ENCODE measurements at places on chromosomes 4 and X.

DNA sequence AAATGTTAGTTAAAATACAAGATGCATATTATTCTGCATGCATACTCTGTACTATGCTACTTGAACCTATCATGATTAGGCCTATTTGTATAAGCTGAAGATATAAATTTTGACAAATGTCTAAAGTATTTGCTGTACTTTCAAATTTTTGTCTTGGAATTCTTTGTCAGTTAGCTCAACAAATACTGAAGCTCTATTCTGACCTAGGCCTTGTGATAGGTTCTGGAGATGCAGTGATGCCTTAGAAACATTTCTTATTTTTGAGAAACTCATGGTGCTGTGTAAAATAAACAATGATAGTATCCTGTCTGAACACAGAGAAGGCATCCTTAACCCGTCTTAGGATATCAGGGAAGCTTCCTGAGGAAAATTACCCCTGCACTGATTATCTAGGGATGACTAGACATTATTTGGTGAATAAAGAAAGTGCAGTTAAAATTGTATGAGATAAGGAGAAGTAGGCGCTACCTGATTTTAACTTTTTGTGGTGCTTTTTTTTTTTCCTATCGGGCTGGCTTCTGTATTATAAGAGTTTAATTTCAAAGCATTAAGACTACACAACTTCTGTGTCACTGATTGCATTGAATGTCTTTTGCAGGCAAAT lies 43.4 kb downstream of the MOB1B start:
- no peak for DNase-seq

DNA sequence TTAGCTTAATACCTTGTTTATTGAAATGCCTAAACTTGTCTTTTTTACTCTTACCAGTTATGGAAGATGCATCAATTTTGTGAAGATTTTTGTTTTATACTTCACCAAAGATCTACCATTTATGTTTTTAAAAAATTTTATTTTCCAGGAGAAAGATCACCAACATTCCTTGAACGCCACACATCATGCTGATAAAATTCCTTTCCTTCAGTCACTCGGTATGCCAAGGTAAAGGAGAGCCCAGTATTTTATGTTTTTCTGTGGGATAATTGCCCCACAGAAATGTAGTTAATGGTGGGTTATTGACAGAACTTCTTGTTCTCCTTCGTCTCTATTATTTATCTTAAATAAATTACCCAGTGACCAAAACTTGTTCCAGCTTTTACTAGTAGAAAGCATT lies 217.0 kb downstream of the GC start:
- DNase-seq, result no peak

DNA sequence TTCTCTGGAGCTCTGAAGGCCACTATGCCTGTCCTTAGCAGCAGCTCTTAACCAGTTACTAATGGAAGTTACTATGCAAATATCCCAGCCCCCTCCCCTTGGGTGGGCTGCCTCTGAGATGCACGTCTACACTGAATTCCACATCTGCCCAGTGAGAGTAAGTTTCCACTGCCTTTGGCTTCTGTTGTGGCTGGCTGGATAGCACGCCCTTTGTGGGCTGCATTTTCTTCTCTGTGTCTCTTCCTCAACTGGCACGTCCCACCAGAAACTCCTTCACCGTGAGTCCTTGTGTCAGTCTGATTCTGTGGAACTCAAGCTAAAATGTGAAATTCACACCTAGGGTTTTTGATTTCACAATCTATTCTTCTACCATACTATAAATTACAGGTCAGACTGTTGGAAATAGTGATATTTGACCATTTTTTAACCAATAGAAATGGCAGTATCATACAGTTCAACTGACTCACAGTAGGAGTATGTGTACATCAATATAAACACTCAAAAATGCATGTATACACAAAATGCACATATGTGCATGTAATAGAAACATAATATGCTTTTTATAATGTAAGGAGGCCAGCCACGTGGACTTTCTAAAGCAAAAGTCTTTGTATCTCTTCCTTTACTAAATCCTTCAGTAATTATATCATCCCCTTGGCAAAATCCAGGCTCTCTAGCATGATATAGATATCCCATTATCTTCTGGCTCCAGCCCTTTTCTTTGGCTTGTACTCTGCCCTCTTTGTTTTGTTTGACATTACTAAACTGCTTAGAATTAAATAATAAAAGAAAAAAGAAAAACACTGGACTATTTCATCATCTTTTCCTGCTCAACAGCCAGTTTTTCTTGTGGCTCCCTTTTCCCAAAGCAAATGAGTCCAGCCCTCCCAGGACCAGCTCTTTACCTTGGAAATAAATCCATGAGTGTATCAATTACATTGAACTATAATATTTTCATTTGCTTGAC lies 33.2 kb upstream of the LDB2 start:
- no peak for DNase-seq

DNA sequence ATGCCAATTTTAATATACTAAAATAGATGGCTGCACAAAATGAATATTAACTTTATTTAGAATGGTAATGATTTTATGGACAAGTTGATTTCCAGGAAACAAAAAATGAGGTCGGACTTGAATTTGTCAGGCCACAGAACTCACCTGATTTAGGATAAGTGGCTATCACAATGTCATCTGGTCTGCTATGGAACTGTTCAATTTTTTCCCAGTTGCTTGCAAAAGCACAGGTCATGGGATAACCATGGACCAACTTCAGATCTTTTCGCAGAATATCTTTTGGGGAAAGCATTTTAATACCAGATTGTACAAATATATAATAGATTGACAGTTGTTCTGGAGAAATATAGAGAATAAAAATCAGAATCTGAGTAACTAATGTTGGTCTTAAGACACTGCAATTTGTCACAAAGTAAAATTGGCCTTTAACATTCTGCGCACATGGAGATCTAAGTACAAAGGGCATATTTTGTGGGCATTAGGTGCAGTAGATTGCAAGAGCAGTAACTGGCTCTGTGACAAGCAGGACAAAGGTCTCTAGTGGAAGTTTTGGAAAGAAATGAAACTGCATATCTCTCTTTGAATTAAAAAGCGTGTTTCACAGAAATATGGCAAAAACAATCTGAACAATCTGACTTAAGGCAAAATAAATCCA lies 5.4 kb downstream of the SULT1B1 start:
- DNase-seq, result no peak

GRCh38 chr4:15547392-15547791 lies 77.7 kb downstream of the CC2D2A start:
- DNase-seq, result no peak

DNA sequence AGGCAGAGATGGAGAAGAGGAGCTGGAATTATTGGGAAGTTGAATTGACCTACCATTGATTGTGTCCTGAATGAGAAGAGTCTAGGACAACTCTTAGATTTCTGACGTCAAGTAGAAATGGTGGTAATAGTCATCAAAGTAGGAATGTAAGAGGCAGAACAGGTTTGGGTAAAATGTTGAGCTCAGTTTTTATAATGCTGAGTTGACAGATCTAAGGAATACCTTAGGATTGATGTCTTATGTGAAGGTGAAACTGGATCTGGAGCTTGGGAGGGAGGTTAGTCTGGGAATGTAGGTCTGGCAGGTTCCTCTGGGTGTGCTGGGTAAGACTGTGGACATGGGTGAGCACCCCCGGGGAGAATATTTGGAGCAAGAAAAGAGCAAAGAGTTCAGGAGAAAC lies 31.9 kb downstream of the JADE1 start:
- DNase-seq, result no peak

Measured in activated CD4-positive, alpha-beta T cell treated with anti-CD3 and anti-CD28 coated beads, Interleukin-2, amount 50 U/mL, for 48 hours (primary cell).